SW 1271 (cell line): ENCODE measurements at places on chromosomes 6 and 20.

- DNase-seq, result no peak
Observed at GRCh38 chr6:8181951-8182845, 79.8 kb upstream of the EEF1E1 start.

DNA sequence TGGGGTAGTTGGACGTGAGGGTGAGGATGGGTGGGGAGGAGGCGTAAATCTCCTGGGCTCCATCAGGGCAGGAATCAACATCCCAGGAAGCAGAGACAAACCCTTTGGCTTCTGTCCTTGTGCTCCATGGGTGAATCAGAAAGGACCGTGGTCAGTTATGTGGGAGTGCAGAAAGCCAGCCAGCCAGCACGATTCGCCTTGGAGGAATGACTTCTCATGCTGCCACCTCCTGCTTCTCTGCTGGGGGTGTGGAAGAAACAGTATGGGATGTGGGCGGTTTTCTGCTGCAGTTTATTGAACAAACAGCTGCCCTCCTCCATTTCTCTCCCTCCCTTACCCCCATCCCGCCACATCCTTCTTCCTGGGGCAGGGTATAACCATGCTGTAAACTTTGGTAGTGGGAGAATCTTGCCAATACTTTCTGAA lies 214.5 kb downstream of the SOX4 start:
- no peak for DNase-seq

DNA sequence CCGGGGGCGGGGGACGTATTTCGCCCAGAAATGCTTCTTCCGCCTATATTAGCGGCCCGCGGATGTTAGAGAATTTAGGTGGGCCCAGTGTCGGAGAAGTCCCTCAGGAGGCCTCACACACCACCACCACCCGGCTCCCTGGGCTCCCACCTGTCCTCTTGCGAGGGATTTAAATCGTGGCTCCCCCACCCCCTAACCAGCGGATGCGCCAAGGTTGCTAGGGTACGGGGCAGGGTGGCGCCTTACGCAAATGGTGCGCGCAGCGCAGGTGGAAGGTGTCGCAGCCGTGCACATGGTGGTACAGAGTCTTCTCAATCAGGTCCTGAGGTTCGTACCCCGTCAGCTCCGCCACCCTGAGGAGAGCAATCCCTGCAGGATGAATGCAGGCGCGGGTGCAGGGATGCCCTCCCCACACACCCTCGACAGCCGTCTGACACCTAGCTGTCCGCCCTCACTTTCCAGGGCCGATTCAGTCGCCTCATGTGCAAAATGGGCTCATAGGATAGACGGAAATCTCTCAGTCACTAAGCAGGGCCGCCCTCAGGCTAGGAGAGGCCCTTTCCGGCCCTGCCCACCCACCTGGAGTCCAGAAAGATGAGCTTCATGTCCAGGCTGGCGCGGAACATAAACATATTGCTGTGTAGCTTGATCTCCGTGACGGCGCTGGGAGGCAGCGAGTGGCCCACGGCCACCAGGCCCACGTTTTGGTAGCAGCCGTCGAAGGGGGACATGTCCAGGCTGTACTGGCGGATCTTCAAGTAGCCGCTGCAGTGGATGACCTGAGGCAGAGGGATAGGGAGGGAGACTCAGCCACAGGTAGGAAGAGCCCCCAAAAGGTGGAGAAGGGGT lies 16.6 kb downstream of the SIM1 start:
- DNase-seq, result no peak

DNA sequence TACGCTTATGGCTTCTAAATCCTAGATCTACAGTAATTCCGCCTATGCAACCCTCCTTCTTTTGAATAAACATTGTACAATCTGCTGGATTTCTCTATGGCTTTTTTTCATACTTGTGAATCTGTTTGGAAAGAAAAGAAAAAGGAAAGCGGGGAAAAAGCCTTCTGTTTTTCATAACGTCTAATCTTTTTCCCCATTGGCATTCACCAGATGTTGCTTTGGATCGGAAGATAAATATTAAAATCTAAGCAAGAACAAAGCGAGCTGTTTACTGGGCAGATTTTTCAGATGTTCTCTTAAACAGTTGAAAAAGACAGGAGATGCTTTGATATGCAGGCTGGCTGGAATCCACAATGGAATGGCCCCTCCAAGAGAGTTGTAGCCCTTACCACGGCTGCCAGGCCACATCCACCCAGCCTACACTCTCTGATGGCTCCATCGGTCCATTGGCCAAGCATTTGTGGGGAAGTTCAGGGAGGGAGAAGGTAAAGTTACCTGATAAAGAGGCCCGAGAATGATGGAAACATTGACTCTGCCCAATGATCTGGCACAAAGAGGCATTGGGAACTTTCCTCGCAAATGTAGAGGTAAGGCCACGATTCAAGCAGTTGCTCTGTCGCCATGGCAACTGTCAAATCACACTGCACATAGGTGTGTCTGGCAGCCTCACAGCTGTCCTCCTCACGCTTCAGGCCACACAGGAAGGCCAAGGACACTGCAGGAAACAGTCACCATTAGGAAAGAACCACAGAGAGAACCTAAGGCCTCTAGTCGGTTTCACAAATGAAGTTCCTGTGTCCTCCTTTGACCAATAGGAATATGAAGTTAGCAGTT lies 70.3 kb downstream of the PKHD1 start:
- DNase-seq, result no peak

GRCh38 chr6:112150363-112150762 lies 63.0 kb downstream of the FAM229B start:
- DNase-seq, result no peak

DNA sequence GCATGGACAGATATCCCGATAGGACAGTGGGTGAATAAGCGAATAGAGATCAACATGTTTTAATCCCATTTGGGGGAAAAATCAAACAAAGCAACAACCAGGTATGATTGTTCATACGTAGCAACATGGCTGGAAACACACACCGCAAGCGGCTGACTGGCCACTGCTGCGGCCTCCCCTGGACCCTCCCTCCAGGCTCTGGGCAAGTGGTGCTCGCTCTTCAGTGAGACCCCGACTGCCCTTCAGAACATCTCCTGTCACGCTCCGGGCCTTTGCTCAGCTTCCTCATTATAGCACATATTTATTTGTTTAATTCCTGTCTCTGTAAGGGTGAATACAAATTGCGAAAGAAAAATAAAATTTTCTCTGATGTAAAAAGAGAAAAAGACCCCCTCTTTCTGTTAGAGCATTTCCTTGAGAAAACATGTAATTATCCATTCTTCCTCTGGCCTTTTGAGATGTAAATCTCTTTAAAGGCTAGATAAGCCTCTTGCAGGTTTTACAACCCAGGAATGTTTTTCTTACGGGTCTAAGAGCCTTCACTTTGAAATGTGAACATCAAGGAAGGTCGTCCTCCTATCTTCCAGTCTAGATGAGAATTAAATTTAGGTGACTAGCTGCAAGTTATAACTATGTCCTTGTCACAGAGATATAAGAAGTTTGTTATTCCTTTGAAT lies 11.0 kb upstream of the FAM210B start:
- DNase-seq, result no peak
